ENCODE measurements at places on chromosomes 1 and 21.

DNA sequence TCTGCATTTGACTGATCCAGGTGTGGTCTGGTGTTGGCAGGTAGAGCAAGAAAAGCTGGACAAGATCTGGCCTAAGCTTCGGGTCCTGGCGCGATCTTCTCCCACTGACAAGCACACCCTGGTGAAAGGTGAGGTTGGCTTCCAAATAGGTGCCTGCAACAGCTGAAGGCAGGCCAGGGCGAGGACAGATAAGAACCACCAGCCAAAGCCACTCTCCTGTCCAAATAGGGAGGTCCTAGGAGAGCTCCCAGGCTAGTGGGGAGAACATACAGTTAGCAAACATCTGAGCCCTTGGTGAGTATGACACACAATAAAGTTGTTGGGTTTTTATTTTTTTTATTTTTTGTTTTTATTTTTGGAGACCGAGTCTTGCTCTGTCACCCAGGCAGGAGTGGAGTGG lies 51.9 kb upstream of the LAX1 start:
- no peaks in the 10 kb centered on the region for H3K4me1 ChIP-seq
- peaks cover 52% of the 10 kb centered on the region for H3K36me3 ChIP-seq
- DNase-seq, result no peak
- H3K4me3 ChIP-seq, result no peak overlapping the region

- no peak for DNase-seq
- H3K27me3 ChIP-seq, result no peaks in the 10 kb centered on the region
- H3K27ac ChIP-seq, result no peak overlapping the region
Observed at GRCh38 chr1:18998016-18998724, 41.7 kb upstream of the IFFO2 start.

GRCh38 chr1:58927722-58928085 lies 143.9 kb upstream of the JUN start:
- no peak overlapping the region for H3K4me3 ChIP-seq
- H3K27me3 ChIP-seq, result no peaks in the 10 kb centered on the region
- no peak overlapping the region for H3K27ac ChIP-seq
- H3K4me1 ChIP-seq, result peaks cover under 1% of the 10 kb centered on the region

GRCh38 chr1:62800825-62801306 lies 16.9 kb downstream of the ATG4C start:
- no peaks in the 10 kb centered on the region for H3K36me3 ChIP-seq
- H3K27me3 ChIP-seq, result no peaks in the 10 kb centered on the region
- DNase-seq, result no peak
- H3K27ac ChIP-seq, result no peak overlapping the region
- no peak overlapping the region for H3K4me3 ChIP-seq
- no peaks in the 10 kb centered on the region for H3K4me1 ChIP-seq

DNA sequence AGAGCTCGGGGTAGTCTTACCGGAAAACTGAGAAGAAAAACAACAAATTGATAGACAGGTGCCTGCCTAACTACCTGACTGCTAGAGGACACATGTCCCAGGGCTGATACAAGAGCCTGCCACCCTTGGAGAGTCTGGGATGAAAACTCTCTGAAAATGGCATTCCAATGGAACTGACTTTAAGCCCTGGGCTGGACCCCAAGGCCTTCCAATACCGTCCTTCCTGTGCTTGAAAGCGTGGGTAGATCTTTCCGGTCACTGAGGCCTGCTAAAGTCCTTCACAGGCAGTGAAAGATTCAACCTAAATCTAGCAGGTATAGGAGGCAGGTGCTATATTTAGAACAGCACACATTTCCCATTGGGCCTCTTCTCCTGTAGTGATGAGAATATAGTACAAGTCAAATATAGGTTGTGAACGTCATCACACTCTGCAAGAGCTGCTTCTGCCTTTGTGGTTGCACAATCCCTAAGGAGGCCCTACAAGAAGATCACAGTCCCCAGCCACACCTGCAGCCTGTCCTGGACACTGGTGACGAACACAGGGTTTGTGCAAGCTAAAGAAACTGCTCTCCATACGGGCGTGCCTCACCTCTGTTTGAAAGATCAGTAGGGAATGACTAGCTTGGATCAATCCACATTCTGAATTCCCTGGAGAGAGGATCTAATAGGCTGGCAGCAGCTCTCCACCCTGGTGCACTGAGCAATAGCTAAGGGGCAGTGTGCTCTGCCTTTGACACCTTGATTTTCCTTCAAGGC lies 876 bp upstream of the CHML start:
- peak overlapping the region; percentile 48 for H3K4me3 ChIP-seq
- H3K27me3 ChIP-seq, result no peaks in the 10 kb centered on the region
- DNase-seq, result no peak
- H3K27ac ChIP-seq, result peak overlapping the region; percentile 73
- H3K4me1 ChIP-seq, result peaks cover 6% of the 10 kb centered on the region

DNA sequence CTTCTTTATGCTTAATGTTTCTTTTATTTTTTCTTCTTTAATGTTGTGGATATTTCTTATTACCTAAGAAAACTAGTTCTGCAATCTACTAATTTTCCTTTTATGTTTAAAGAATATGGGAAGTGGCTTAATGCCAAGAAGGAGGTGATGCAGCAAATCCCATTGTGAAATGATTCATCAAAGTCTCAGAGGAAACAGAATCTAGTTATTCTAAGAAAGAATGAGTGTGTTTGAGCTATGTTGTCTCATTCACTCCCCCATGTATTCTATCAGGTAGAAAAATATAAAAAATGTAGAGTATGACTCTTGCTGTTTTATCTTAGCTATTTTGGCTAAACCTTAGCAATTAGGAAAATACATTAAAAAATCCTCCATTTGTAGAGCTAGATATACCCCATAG lies 659.9 kb upstream of the RGS18 start:
- no peak for DNase-seq
- H3K4me3 ChIP-seq, result no peak overlapping the region
- no peaks in the 10 kb centered on the region for H3K36me3 ChIP-seq
- H3K27ac ChIP-seq, result no peak overlapping the region
- H3K4me1 ChIP-seq, result no peaks in the 10 kb centered on the region

DNA sequence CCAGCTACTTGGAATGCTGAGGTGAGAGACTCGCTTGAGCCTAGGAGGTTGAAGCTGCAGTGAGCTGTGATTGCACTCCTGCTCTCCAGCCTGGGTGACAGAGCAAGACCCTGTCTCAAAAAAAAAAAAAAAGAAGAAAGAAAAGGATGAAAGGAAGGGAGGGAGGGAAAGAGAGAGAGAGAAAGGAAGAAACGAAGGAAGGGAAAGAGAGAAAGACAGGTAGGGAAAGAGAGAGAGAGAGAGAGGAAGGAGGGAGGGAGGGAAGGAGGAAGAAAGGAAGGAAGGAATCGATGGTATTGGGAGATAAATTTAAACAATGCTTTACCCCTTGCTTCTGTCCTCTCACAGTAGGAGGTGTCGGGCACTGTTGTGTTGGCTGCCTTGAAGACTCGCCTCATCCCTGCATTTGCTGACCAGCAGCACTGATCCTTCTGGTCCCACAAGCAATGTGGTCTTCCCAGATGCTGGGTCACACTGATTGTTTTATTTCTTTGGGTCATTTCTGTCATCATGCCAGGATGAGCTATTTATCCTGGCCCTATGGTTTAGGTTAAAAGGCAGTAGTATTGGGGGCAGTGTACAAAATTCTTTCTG lies 30.9 kb downstream of the GPR137B start:
- DNase-seq, result no peak
- H3K27me3 ChIP-seq, result no peaks in the 10 kb centered on the region
- H3K4me1 ChIP-seq, result peaks cover 6% of the 10 kb centered on the region
- no peak overlapping the region for H3K27ac ChIP-seq
- H3K36me3 ChIP-seq, result peaks cover 17% of the 10 kb centered on the region
- no peak overlapping the region for H3K4me3 ChIP-seq

DNA sequence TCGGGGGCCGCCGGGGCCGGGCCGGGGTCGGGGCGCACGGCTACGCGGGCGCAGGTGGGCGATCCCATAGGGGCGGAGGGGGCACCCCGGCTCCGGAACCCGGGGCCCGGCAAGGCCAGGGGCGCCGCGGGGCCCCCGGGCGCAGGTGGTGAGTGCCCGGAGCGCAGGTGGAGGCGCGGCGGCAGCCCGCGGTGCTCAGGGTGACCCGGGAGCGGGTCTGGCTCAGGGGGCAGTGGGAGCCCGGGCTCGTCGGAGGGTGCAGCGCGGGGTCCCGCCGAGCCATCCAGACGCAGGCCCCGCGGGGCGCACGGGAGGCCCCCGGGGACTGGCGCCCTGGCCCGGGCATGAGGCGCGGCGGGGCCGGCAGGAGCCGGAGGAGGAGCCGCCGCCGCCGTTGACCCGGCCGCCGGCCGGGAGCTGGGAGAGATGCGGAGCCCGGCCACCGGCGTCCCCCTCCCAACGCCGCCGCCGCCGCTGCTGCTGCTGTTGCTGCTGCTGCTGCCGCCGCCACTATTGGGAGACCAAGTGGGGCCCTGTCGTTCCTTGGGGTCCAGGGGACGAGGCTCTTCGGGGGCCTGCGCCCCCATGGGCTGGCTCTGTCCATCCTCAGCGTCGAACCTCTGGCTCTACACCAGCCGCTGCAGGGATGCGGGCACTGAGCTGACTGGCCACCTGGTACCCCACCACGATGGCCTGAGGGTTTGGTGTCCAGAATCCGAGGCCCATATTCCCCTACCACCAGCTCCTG lies 489 bp downstream of the CELSR2 start:
- peak overlapping the region; percentile 35 for H3K4me3 ChIP-seq
- no peaks in the 10 kb centered on the region for H3K27me3 ChIP-seq
- peaks cover 58% of the 10 kb centered on the region for H3K4me1 ChIP-seq

- H3K27ac ChIP-seq, result no peak overlapping the region
- no peaks in the 10 kb centered on the region for H3K4me1 ChIP-seq
- H3K36me3 ChIP-seq, result peaks cover 36% of the 10 kb centered on the region
- no peaks in the 10 kb centered on the region for H3K27me3 ChIP-seq
Observed at GRCh38 chr1:204544321-204544720, 28.1 kb downstream of the MDM4 start.

GRCh38 chr1:153960206-153960605 lies 1.8 kb upstream of the CRTC2 start:
- no peak overlapping the region for H3K4me3 ChIP-seq
- no peak overlapping the region for H3K27ac ChIP-seq
- DNase-seq, result no peak
- H3K4me1 ChIP-seq, result peaks cover 46% of the 10 kb centered on the region

GRCh38 chr1:24199291-24199900 lies 12.3 kb upstream of the IFNLR1 start:
- no peaks in the 10 kb centered on the region for H3K36me3 ChIP-seq
- H3K27ac ChIP-seq, result no peak overlapping the region
- peak overlapping the region; percentile 3 for H3K4me3 ChIP-seq

All from spinal cord (tissue), 10 donors.